ENCODE measurements at places on chromosomes 4 and X.

DNA sequence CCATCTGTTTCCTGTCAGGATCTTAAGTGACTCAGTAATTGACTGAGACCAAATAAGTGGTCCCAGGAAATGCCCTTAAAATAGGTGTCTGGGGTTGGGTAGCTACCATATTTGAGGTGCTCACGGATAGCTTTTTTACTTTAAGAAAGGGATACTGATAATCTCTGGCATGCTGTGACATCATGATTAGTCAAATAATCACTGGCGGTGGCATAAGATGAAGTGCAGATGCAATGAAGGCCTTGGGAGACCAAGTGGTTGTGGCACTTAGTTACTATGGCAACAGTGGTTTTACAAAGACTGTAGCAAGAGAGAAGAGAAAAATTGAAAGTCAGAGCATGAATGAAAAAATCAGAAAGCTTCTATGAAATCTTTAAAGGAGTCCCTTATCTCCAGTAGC lies 114.5 kb upstream of the SLIT2 start:
- no peak for DNase-seq

DNA sequence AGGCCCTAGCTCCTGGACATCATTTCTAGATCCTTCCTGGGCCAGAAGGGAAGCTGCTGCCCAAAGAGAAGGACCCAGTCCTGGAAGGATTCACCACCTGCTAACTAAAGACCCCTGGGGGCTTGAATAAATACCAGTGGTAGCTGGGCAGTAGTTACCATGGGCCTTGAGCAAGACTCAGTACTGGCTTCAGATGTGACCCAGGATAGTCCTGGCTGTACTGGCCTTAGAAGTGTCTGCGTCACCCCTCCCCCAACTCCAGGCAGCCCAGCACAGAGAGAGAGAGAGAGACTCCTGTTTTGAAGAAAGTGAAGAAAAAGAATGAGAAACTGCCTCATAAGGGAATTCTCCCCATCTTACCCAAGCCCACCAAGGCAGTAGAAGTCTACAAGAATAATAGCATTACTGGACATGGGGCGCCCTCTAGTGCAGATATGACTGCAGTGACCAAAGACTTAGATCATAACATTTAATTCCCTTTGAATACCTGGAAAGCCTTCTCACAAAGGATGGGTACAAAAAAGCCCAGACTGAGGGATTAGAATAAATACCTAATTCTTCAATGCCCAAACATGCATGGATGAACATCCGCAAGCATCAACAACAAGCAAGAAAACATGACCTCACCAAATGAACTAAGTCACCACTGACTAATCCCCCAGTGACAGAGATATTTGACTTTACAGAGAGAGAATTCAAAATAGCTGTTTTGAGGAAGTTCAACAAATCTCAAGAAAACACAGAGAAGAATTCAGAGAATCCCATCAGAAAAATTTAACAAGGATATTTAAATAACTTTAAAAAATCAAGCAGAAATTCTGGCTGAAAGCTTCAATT lies 171.8 kb downstream of the HNRNPD start:
- peak; percentile 62 for DNase-seq

GRCh38 chrX:104641176-104641575 lies 75.2 kb downstream of the IL1RAPL2 start:
- DNase-seq = no peak

DNA sequence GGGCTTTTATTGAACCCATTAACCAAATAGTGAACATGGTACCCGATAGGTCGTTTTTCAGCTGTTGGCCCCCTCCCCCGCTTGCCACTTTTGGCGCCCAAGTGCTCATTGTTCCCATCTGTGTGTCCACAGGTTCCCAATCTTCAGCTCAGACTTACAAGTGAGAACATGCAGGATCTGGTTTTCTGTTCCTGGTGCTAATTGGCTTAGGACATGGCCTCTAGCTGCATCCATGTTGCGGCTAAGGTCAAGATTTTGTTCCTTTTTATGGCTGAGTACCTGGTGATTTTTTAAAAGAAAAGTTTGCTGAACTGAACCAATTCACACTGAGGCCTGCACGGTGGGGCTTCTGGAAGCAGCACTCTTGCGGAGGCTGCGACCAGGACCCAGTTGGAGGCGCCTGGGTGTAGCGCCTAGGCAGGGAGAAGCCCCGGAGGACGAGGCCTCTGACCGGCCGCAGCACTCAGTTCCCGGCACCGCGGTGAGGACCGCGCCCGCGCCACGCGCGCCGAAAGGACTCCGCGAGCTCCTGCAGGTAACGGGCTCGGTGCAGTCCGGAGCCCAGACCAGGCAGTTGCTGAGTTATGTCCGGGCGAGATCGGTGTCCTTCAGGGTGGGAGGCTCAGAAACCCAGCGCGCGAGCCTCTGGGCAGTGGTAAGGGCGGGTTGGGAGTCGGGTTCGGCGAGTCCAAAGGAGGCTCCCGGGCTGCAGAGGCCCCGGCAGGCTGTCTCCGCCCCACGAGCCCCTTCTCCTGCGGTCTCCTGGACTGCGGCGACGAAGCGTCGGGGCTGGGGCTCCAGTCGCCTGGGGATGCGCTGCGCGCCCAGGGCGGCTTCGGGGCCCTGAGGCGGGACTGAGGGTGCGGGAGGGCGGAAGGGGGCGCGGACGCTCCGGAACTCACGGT lies 15.8 kb upstream of the SLC25A4 start:
- no peak for DNase-seq

DNA sequence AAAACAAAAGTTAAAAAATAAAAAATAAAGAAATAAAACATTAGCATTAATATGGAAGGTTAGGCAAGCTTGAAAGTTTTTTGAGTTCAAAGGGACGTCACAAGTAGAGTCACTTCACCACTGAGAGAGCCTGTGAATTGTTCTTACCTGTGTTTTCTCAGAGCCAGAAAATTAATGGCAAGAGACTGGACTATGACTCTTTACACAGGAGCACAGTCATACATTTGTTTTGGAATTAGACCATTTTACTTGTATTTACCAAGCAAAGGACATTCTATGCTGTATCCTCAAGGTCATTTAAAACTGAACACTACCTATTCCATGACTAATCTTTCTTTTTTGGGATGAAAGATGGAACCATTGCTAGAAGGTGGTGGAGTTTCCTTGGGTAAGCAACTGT lies 346.1 kb downstream of the FAM47B start:
- DNase-seq = no peak

DNA sequence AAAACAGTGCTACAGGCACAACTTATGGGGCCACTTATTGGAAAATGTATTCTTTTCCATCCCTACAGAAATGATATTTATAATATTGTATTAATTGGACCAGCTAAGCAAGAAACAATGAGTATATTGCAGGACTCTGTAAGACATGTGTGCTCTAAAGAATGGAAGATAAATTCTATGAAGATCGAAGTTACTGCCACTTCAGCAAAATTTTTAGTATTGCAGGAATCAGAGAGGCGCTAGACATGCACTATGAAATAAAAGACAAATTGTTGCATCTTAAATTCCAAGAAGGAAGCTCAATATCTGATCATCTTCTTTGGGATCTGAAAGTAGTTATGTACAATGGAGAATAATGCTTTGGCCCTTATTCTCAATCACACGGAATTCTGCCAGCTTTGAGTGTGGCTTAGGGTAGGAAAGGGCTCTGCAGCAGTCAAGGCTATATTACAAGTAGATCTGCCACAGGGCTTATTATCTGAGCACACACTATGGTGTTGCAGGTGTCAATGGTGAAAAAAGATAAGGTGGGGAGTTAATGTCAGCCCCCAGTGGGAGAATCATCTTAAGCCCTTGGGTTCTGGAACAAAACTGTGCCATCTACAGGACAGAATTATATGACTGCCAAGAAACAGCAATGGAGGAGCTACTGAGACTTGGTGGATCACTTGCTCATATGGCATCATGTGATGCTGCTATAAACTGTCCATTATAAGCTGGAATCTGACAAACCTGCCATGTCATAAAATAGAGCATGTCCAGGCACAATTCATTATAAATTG lies 334.0 kb upstream of the NDST3 start:
- no peak for DNase-seq

DNA sequence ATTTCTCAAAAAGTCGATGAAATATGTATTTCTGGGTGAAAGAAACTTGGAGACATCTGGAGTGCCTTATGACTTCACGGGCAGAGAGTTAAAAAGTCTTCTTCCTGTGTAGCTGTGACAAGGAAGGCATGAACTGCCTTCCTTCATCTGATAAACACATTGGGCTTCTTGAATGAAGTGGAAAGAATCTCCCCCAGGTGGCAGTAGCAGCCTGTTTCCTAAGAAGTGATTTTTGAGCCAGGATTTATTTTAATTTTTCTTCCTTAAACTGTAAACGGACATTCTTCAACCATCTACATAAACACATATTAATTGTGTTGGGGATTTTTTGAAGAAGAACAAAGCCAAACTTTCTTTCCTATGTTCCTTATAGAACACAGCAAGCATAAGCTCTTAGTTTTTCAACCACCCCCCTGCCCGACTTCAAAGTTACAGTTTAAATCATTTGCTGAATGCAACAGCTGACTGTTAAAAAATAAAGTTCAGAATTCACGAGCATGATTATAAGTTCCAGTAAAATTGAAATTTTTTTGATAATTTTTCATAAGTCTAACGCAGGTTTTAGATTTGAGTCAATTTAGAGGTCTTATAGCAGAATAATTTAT lies 980 bp upstream of the GIMD1 start:
- DNase-seq = peak; percentile 37

- DNase-seq = no peak
Measured at GRCh38 chrX:11952176-11952720, 186.0 kb upstream of the FRMPD4 start.

GRCh38 chr4:101292901-101293300 lies 54.4 kb downstream of the PPP3CA start:
- no peak for DNase-seq

DNA sequence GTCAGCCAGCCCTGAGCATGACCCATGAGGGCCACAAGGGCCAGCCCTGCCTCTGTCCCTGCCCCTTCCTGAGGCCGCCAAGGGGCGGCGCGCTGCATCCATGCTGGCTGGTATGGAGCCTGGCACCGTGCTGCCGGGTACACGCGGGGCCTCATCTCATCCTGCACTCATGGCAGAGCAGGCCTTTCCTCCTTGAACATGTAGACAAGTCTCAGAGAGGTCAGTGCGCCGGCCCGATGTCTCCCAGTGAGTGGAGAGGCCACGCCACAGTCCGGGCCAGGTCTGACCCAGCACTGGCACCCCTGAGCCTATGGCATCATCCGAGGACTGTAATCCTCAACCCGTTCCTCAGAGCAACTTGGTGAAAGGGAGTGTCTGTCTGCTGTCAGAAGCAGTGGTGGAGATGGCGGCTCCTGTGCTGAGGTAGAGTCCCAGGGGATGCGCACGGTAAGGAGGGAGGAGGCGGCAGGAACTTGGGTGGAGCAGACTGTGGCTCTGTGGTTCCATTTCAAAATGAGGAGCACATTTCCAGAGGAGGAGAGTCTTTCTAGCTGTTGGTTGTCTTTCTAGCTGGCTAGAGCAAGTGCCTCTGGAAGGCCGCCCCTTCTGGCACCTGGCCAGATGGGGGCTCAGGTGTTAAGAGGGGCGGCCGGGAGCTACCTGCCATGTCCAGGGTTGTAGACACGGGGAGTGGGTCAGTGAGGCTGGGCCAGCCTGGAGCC lies 32.8 kb downstream of the TRMT44 start:
- no peak for DNase-seq

GRCh38 chr4:64824591-64824990 lies 415.3 kb upstream of the TECRL start:
- DNase-seq = no peak

DNA sequence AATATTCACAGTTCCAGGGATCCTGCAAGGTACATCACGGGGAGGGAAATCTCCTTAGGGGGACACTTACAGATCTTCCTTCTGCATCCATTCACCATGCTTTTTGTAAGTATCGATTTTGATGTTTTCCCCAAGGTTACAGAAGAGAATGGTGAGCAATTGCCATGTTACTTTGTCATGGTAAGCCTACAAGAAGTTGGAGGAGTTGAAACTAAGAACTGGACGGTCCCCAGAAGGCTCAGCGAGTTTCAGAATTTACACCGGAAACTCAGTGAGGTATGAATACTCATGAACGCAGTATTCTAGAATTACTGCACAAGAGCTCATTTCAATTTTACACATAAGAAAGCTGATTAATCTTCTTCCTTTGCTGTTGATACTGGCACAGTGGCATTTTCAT lies 53.9 kb downstream of the LRP2BP start:
- no peak for DNase-seq

- no peak for DNase-seq
Measured at GRCh38 chr4:1763550-1764080, 29.5 kb upstream of the FGFR3 start.

DNA sequence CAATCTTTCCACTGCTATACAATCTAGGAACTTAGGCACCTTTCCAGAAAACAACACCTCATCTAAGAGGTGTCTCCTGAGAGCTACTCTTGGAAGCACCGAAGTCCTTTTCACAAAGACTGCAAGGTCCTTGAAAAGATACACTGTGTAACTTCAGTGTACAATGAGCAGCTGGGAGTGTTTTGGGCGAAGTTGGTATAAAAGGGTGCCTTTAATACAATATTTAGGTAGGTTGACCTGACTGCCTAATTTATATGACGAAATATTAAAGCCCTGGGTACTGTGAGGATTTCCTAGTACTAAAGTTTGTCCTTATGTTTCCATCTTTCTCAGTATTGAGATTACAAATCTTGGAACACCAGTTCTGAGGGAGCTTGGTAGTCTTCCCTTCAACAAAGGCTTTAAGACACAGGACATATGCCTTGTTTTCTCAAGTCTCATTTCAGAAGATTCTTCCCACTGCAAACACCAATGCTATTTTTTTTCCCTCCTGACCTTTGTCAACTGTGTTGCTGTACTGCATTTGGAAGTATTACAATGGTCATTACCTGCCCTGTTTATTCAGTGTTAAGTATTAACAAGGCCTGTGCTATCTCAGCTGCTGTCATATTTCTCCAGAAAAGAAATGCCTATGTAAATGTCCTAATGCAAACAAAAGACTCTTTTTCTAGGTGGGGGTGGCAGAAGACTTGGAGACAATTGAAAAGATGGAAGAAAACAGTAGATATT lies 134.2 kb downstream of the MAML3 start:
- no peak for DNase-seq

DNA sequence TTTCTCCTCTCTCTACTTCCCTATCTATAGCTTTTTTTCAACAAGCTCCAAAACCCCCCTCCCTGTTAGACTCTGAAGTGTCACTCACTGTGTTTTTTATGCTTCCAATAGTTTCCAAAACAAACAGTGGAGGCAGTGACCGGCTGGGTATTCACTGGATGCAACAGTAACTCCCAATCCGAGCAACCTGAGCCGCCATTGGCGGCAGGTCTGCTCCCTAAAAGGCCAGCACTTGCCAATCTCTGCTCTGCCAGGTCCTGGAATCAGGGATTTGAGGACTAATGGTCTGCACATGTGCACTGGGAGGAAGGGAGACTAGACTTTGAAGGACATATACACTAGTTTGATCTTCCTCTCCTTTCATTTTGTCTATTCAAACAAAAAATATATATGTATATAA lies 7.1 kb downstream of the TBX22 start:
- DNase-seq = no peak

- no peak for DNase-seq
Measured at GRCh38 chr4:82394896-82395295, 21.1 kb upstream of the HNRNPD start.

GRCh38 chr4:70833675-70834074 lies 6.0 kb downstream of the GRSF1 start:
- DNase-seq = no peak

GRCh38 chr4:104490770-104491480 lies 3.8 kb downstream of the CXXC4 start:
- peak; percentile 18 for DNase-seq
